ENCODE measurements at places on chromosomes 5 and 9.

GRCh38 chr5:96288845-96289185 is 144.2 kb downstream of the PCSK1 start:
- no peaks in the 10 kb centered on the region for H3K4me1 ChIP-seq
- no peak overlapping the region for H3K4me3 ChIP-seq
- no peak overlapping the region for H3K27ac ChIP-seq

DNA sequence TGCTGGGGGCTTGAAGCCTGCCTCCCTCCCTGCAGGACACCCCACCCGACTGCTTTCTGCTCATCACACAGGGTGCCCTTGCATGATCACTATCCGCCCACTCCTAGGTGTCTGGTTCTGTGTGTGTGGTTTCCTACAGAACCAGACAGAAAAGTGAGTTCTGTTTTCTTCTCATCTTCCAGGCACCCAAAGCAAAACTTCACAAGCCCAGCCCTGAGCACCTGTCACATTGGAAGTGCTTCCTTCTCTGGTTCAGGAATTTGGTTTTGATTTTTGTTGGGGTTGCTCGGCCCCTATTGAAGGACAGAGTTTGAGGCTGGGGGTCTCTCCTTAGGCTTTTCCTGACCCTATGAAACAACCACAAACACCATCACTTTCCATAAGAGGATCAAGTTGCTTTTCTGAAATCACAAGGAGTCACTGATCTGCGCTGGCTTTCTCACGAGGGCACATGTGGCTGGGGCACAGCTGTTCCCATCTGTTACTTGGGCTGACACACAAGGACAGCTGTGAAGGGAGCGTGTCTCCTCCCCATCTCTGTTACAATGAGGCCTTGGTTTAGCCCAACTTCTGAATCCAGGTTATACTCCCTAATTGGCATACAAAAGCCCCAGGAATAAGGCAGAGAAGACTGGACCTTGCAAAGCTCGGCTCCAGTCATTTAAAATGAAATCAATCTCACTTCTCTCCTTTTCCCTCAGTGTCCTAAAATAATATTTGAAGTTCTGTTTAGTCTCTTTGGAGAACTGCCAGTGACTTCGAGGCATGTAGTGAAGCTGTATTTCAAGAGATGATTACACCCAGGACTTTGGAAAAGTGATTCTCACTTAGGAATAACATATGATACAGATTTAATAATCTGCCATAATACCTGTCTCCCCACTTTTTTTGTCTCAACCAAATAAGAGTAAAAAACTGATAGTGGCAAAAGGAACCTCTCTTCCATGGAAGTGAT is 213.1 kb upstream of the GAS1 start:
- DNase-seq, result peak; percentile 67
- no peaks in the 10 kb centered on the region for H3K27me3 ChIP-seq
- H3K4me1 ChIP-seq, result peaks cover 7% of the 10 kb centered on the region
- H3K27ac ChIP-seq, result peak overlapping the region; percentile 21

GRCh38 chr9:137053944-137054931 is at the start of gene ENTPD2:
Gene ENTPD2, minus strand, starts transcription at chr9:137054061. Its CDS starts 64 bp downstream, at chr9:137053997.
- H3K4me3 ChIP-seq, result peak within 1 kb of the TSS; percentile 47
- peaks cover 26% of the 10 kb centered on the region for H3K27me3 ChIP-seq
- DNase-seq, result no peak
- H3K27ac ChIP-seq, result peak within 1 kb of the TSS; percentile 78
- peaks cover 45% of the 10 kb centered on the region for H3K4me1 ChIP-seq

DNA sequence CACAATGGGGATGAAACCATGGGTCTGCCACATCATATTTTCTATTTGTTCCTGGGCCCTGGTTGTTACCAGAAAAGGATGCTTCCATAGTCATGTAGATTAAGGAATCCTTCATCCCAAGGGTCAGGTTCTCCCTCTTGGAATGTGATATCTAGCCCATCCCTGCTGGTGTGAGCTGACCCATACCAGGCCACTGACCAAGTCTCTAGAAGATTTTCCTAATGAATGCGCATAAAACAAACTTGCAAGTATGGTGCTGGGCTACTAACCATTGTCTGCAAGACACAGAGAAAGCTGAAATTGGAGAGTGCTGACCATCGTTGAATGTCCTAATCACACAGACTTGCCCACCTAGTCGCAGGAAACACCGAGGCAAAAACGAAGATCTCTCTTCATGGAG is 972.6 kb downstream of the EFNA5 start:
- no peaks in the 10 kb centered on the region for H3K27me3 ChIP-seq
- DNase-seq, result no peak
- H3K27ac ChIP-seq, result no peak overlapping the region

DNA sequence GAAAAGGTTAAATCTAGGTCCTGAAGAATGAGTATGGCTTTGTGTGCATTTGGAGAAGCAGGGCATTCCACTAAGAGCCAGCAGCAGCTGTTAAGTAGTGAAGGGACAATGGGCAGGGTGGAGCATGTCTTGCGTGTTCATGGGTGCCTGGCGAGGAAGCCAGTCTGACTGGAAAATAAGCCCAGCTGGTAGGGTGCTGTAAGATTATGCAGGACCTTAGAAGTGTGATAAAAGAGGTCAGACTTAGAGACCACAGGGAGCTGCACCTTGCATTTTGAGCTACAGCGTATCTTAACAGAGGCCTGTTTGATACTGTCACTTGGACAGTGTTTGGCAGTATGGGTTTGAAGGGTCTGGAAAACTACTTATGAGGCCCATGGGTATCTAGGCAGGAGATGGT is 131.7 kb upstream of the ELL2 start:
- H3K36me3 ChIP-seq, result no peaks in the 10 kb centered on the region
- peaks cover 5% of the 10 kb centered on the region for H3K4me1 ChIP-seq
- no peak overlapping the region for H3K27ac ChIP-seq
- H3K27me3 ChIP-seq, result no peaks in the 10 kb centered on the region
- no peak overlapping the region for H3K4me3 ChIP-seq

DNA sequence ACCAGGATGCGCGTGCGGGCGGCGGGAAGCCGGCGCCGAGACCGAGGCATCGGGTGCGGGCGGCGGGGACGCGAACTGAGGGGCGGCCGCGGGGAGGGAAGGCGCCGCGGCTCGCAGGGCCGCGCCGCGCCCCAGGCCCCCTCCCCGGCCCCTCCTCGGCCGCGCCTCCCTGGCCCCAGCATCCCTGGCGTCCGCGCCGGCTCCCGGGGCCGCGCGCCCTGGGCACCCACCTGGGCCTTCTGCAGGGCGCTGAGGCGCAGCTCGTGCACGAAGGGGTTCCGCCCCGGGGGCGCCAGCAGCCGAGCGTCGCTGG is 324 bp downstream of the LPCAT1 start:
- peaks cover 5% of the 10 kb centered on the region for H3K4me1 ChIP-seq
- H3K36me3 ChIP-seq, result peaks cover 22% of the 10 kb centered on the region
- no peak for DNase-seq

- no peak for DNase-seq
- no peaks in the 10 kb centered on the region for H3K36me3 ChIP-seq
- no peak overlapping the region for H3K4me3 ChIP-seq
- no peaks in the 10 kb centered on the region for H3K27me3 ChIP-seq
- no peak overlapping the region for H3K27ac ChIP-seq
- no peaks in the 10 kb centered on the region for H3K4me1 ChIP-seq
Measured at GRCh38 chr5:146192571-146193043, 10.2 kb upstream of the LARS1 start.

DNA sequence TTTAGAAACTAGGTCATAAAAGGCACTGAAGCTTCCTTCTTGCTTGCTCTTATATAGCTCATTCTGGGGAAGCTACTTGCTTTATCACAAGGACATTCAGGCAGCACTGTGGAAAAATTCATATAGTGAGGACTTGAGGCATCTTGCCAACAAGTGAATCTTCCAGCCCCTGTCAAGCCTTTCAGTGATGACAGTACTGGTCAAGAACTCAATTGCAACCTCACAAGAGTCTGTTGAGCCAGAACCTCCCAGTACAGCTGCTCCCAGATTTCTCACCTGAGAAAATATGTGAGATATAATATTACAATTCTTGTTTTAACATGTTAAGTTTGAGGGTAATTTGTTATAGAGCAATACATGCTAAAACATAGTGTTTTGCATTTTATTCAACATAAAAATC is 2011.0 kb upstream of the NUDT12 start:
- no peak for DNase-seq
- H3K27ac ChIP-seq, result no peak overlapping the region
- no peak overlapping the region for H3K4me3 ChIP-seq
- H3K4me1 ChIP-seq, result no peaks in the 10 kb centered on the region
- H3K36me3 ChIP-seq, result no peaks in the 10 kb centered on the region

DNA sequence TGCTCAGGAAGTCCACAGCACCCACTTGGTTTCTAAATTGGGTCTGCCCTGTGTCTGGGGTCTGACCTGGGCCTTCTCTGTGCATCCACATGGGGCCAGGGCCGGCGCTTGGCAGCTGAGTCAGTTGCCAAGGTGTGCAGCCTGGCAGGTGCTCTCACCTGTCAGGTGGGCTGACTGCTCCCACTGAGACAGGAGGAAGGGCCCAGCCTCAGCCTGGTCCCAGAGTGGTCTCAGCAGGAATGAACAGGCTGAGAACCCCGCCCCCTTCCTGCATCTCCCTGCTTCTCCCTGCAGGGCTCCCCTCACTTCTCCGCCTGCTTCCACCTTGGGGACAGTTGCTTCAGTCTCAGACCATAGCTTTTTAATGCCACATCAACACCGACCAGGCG is 60.5 kb downstream of the BARX1 start:
- H3K4me3 ChIP-seq, result no peak overlapping the region
- H3K27ac ChIP-seq, result no peak overlapping the region
- H3K27me3 ChIP-seq, result no peaks in the 10 kb centered on the region
- no peaks in the 10 kb centered on the region for H3K4me1 ChIP-seq
- no peaks in the 10 kb centered on the region for H3K36me3 ChIP-seq
- DNase-seq, result no peak

GRCh38 chr5:15183520-15183919 is 311.9 kb upstream of the ANKH start:
- no peak for DNase-seq
- no peaks in the 10 kb centered on the region for H3K4me1 ChIP-seq
- H3K27ac ChIP-seq, result no peak overlapping the region
- no peak overlapping the region for H3K4me3 ChIP-seq
- no peaks in the 10 kb centered on the region for H3K27me3 ChIP-seq

All from heart left ventricle (tissue), 16 donors.